Activated CD4-positive, alpha-beta T cell treated with anti-CD3 and anti-CD28 coated beads for 36 hours (primary cell): ENCODE measurements at places on chromosomes 2 and 18.

GRCh38 chr2:20877960-20878359, 55.1 kb upstream of the LDAH start:
- no peak for DNase-seq

DNA sequence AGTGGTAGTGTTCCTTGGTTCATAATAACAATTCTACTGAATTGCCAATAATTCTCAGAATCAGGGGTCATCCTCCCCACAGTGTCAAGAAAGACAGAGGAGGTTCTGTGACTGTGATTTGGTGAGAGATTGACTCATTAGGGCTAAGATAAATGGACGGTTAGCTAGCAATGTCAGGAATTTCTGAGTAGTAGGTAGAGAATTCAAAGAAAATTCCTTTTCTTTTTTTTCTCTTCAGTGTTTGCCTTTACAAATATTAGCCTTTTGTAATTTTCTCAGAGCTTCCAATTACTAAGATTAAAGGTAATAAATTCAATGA, 16.8 kb upstream of the CRIM1 start:
- DNase-seq: no peak

DNA sequence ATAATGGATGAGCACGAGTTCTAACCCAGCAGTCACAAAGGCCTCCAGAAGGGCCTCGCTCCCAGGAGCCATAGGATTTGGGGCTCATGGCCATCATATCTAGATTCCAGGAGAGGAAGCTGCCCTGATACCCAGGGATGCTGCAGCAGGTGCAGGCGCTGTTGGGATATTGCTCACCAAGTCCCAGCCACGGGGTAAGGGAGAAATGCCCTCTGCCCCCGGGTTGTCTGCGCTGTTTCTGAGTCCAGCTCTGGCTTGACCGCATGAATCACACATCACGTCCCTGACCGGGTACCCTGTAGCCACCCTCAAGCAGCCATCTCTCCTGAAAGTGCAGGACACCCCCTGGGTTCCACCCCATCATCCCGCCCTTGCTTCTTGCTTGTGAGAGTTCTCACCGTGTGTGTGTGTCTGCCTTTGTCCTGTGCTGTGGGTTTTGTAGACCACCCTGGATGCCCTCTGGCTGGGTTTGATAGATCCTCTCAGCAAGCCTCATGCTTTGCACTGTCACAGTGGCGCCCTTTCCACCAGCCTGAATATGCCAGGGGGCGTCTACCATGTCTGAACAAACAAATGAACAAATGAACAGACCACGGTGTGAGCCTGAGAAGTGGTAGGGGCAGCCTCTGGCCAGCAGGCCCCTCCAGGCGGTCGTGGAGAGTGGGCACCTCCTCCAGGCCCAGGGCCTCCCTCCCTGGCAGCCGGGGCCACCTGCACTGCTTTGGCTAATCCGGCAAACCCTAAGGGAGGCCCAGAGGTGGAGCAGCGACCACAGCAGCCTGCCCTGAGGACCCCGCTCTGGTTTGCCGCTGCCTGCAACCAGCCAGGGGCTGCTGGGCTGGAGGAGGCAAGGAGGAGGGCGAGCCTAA, 32.1 kb downstream of the ADRA2B start:
- no peak for DNase-seq

DNA sequence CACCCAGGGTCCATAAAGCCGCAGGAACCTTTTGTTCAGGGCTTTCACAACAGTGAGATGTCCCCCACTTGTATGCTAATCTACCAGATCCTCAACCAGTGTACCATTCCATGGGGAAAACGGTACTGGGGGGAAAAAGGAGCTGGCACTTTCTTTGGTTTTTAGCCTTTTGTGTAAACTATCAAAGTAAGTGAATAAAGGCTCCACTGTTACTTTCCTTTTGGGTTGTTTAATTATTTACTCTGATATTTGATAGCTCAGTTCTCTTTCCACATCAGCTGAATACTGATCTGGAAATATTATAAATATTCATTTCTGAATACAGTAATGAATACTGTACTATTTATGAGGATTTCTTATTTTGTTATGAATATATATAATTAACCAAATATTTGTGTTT, 20.3 kb downstream of the HADHA start:
- no peak for DNase-seq

GRCh38 chr18:45379903-45380302, 235.4 kb upstream of the SLC14A2 start:
- DNase-seq: peak; percentile 6

- DNase-seq: no peak
Measured at GRCh38 chr18:50717563-50717962, 102.3 kb downstream of the MRO start.

DNA sequence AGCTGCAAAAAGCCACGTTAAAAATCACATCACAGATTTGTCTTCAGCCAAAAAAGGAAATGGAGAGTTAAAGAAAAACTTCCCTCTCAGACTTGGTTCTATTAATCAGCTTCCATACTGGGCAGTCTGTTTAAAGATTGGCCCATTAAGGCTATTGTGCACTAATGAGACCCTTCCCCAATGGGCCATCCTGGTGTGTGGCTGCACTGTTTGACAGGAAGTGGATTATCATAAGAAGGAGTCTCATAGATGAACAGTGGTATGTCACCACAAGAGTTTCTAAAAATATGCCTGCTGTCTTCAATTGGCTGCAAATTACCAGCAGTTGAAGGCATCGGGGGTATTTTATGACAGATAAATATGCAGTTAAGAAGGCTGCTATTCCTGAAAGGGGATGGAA, 247.6 kb upstream of the THSD7B start:
- no peak for DNase-seq

GRCh38 chr2:239346676-239347075, 54.1 kb downstream of the HDAC4 start:
- DNase-seq: no peak

GRCh38 chr18:79794846-79795245, 2.9 kb upstream of the KCNG2 start:
- DNase-seq: no peak

GRCh38 chr2:224807153-224807964, 91.2 kb upstream of the CCDC195 start:
- DNase-seq: no peak

- peak; percentile 98 for DNase-seq
Measured at GRCh38 chr2:230847883-230848388, 16.8 kb upstream of the ITM2C start.

DNA sequence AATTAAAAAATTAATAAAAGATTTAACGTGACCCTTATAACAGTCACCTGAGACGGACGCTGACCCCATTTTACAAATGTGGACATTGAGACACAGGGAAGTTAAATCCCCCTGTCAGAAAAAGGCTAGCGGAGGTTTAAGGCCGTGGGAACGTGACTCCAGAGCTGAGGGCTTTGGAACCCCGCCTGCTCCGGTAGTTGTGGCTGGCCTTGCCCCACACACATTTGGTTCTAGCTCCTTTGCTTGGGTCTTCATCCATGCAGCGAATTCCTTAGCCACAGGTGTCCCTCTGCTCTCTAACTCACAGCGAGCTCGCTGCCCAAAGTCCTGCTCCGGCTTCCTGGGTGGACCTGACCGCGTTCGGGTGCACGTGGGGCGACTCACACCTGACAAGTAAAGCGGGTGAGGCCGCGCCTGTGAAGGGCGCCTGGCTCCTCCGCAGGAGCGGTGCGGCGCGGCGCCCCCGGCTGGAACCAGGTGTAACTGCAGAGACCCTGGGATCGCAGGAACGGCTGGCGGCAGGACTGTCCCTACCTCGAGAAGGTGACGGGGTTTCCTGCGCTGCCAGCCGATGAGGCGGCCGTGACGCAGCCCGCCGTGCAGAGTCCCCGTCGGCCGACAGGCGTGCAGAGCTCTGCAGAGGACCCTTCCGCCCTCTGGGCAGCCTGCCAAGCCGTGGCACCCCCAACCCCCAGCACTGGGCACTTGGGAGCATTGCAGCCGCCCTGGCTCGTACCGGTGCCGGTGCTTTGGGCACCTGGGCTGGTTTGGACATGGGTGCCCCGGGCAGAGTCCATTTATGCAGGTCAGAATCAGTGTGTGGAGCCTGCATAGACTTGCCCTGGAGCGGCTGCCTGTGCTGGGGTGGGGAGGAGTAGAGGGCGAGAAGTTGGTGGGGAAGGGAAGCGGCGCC, 2.4 kb upstream of the PROC start:
- DNase-seq: peak; percentile 93

- no peak for DNase-seq
Measured at GRCh38 chr2:49032126-49032525, 122.2 kb downstream of the FSHR start.

DNA sequence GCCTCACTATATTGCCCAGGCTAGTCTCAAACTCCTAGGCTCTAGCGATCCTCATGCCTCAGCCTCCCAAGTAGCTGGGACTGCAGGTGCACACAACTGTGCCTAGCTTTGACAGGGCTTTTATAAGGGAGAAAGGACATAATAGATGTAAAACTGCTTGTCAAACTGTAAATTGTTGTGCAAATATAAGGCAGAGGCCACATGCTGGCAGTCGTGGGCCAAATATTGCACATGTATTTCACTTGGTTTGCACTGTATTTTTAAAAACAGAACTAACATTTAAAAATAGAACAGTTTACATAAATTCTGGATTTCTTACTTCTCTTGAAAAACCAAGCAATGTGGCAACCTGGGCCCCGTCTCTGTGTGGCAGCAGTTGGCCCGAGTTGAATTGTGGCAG, 31.2 kb upstream of the MYO3B start:
- no peak for DNase-seq

DNA sequence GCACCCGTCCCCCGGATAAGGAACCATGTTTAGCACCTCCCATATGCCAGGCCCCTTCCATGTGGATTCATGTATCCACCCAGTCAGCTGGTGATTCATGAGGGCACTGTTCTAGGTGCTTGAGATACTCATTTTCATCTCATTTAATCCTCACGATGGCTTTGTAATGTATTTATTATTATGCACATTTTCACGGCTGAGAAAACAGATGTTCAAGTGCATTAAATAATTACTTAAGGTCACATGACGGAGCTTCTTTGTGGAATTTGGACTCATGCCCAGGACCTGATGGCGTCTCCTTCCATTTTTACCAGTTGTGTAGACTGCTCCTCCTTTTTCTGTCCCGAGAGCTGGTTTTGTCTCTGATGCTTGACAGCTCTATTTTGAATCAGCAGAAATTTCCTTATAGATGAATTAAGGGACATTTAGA, 72.2 kb upstream of the RBM44 start:
- no peak for DNase-seq

DNA sequence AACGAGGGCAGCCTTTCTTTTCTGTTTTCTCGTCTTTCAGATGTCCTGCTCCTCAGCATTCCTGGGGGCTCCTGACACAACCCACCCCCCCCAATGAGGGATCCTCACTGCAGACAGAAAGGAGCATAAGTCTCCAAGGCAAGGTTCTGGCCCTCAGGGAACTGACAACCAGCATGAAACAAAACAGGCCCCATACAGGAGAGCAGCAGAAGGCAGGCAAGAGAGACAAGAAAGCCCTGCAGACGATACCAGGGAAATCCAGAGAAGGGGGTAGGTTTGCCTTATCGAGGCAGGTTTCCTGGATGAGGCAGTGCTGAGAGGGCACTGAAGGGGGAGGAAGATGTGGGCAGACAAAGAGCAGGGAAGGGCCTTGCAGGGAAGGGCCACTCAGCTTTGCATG, 103.9 kb upstream of the EPAS1 start:
- DNase-seq: no peak

- no peak for DNase-seq
Measured at GRCh38 chr18:56152551-56153310, 485.7 kb downstream of the TXNL1 start.

DNA sequence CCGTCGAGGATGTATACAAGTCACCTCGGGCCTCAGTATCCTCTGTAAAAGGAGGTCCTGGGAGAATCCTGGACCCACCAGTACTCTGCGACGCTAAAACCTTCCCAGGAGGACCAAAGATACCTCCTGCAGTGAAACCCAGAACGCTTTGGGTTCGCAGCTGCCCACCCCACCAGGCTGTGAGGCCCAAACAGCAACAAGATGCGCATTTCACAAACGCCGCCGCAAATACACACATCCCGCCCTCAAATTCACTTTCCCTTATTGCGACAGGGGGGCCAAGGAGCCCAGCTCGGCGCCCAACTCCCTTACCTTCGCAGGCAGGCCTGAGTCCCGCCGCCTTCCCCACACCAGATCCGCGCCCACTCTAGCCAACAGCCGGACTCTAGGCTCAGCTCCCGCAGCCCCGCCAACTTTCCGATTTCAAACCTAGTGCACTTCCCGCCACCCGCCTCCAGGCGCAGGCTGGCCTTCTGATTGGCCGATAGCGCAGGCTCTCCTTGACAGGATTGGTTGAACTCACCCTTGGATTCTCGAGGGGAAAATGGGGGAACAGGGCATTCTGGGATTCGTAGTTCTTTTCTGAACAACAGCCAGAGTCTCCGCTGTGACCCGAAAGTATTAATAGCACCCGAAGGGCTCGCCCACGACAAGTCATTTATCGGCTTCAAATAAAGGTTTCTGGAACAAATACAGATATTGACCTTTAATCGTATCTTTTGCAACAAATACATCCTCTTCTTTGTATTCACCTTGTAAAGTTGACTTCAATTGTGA, at the start of gene SPC25:
TSS of gene SPC25 (minus strand) at position 425 of the 777 bp plus-strand sequence. CDS start 911 bp downstream, outside the sequence.
- peak; percentile 94 for DNase-seq

GRCh38 chr2:205477016-205477705, 205.1 kb upstream of the NRP2 start:
- DNase-seq: no peak

GRCh38 chr2:223601018-223601417, 1.1 kb downstream of the SCG2 start:
- no peak for DNase-seq

DNA sequence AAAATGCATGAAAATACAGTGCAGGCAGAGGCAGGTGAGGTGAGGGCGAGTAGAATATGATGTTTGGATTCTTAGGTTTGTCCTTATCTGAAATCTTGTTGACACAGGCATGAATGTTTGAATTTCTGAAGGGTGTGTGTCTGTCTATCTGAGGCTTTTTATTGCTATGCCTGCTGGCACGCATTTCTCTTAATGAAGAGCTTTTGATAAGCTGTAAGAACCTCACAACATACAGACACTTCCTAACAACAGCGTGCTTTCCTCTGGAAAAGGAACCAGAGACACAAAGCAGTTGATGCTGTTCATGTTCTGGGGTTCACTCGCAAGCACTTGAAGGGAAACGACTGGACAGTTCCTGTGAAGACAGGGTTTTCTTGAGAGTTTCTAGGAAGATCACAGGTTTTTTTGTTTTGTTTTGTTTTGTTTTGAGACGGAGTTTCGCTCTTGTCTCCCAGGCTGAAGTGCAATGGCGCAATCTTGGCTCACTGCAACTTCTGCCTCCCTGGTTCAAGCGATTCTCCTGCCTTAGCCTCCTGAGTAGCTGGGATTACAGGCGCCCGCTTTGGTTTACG, 33.3 kb upstream of the CABLES1 start:
- no peak for DNase-seq

- DNase-seq: no peak
Measured at GRCh38 chr18:54774981-54775665, 53.2 kb upstream of the RAB27B start.
